ENCODE measurements at places on chromosomes 1 and 21.

GRCh38 chr1:91701472-91701869, 184.5 kb downstream of the TGFBR3 start:
- no peak for DNase-seq

DNA sequence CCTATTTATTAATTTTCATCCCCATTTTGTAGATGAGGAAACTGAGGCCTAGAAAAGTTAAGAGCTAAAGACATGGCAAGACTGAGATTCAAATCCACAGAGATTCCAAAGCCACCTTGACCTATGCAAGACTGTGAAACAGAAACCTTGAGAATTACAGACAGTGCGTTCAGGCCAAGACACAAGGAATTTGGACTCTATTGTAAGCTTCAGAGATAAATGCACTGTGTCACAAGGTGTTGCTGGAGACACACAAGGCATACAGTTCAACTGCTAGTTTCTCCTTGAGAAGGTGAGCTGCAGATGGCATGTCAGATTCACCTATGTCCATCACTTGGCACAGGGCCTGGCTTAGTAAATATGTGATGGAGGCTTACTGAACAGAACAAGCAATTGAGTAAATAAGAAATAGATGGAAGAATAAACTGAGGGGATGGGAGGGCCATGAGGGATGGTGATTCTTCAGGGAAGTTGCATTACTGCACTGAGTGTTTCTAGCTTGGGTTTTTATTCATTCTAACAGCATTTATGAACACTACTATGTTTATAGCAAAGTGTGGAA, 215.0 kb downstream of the DAB1 start:
- DNase-seq, result no peak

DNA sequence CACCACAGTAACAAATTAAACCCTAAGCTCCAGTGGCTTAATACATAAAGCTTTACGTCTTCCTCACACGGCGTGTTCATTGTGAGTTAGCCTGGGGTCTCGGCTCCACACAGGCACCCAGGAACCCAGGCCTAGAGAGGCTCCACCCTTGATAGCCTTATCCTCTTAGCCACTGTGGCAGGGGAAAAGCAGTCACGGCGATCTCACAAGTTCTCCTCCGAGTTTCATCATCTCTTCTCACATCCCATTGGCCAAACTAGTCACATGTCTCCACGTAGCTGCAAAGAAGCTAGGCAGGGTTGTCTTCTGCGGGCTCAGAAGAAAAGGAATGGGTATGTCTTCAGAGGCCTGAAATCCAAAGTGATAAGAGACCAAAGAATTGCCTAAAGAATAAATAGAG, 122.3 kb upstream of the GRIK3 start:
- DNase-seq, result no peak

- DNase-seq, result no peak
These were observed 35.2 kb downstream of the PEX14 start for GRCh38 chr1:10509809-10510509.

- no peak for DNase-seq
These were observed 115.1 kb downstream of the SETD4 start for GRCh38 chr21:35945089-35945671.

DNA sequence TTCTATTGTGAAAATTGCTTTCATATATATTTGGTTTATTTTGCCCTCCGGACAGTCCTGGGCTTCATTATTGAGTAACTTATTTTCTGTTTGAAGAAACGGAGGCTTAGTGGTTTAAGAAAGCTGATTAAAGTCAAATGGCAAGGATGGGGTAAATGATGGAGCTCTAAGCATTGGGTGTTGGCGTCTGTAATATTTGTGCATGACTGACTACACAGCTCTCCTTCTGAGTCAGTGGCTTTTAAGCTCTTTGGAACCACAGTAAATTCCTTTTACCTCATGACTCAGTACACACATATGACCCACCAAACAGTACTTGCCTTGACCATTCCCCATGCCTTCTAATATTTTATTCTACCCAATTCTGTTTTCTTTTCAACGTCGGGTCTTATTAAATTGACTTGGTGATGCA, 21.0 kb downstream of the B3GALT5 start:
- DNase-seq, result no peak

GRCh38 chr1:161251579-161251978, 7.0 kb upstream of the PCP4L1 start:
- DNase-seq, result no peak

DNA sequence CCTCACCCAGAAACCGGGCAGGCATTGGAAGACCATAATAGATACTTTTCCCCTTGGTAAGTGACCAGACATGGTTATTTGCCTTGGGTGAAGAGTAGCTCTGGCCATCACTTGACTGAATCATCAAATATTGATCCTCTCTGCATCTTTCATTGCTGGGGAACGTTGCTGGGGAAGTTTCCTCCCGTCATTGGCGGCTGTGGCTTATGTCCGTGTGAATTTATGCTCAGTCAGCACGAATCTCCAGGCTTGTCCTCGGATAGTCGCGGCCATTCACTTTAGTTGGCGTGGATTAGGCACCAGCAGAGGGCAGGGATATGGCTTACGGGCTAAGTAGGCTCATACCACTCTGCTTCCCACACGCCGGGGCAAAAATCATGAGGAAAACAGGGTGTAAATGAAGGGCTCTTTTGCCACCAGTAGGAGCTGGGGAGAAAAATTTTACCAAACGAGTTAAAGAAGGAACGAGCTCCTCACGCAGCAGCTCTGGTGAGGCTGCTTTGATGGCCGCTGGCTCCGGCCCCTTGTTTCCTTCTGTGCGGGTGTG, 473.4 kb downstream of the CAMTA1 start:
- DNase-seq, result no peak

GRCh38 chr21:33731447-33731846, 89.1 kb downstream of the ITSN1 start:
- DNase-seq, result no peak

DNA sequence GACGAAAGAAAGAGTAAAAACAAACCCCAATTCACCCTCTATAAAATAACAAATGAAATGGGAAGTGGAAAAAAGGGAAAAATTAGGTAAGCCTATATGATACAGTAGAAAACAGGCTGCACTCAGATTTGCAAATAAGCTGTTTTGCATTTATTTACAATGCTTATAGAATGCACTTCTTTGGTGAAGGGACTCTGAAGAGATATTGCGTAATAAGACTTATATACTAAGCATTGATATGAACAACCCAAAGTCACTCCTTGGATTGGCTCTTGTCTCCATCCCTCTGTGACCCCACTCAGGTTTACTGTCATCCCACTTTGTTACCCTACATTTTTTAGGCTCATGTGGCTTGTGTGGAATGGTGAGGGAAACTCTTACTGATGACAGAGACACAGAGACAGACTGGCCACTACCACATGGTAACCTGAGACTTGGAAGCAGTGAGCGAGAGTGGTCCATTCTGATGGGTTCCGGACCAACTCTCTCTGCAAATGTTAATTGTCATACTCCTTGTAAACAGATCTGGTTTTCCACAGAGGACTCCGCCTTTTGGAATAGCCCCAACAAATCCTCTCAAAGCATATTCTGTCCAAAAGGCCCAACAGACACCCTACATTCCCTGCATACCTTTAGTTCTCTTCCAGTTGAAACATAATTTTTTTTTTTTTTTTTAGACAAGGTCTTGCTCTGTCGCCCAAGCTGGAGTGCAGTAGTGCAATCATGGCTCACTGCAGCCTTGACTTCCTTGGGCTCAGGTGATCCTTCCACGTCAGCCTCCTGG, 11.0 kb downstream of the GSTM5 start:
- DNase-seq, result no peak

DNA sequence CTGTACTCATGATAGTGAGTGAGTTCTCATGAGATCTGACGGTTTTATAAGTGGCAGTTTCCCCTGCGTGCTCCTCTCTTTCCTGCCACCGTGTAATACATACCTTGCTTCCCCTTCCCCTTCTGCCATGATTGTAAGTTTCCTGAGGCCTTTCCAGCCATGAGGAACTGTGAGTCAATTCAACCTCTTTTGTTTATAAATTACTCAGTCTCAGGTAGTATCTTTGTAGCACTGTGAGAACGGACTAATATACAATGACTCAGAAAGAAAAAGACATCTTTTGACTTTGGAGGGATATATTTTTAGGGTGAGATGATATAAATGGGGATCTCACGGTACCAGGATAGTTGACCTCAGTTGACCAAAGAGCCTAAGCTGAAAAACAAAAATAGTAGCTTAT, 74.7 kb upstream of the BACH1 start:
- no peak for DNase-seq

DNA sequence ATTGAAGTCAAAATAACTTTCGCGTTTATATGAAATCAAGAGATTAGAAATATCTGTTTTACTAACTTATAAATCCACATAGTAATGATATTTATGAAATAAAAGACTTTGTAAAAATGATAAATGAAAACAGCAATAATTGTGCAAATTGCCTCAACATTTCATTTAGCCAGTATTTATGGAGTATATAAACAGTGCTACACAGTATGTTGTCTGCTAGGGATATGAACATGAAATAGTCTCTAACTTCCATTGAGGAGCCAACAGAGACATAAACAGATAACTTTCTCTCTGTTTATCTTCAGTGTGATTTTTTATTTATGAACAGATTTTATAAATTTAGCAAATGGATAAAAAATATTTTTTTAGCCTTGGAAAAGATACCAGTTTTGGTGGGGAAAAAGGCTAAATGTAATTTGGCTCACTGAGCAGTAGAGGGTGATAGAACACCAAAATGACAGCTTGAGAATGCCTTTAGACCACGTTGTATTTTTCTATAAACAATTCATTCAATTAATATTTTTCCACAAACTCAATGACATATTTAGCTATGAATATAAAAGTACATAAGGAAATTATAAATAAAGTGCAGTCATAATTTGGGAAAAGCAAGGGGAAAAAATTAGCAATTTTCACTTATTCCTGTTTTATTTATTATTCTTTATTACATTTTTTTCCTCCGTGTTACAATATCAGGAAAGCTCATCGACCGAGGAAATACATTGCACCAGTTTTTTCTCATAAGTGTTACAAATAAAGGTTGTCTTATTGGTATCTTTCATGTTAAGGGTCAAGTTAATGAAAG, 47.5 kb upstream of the EEIG2 start:
- peak; percentile 55 for DNase-seq

GRCh38 chr1:183880531-183881243, 75.8 kb downstream of the RGL1 start:
- DNase-seq, result no peak

DNA sequence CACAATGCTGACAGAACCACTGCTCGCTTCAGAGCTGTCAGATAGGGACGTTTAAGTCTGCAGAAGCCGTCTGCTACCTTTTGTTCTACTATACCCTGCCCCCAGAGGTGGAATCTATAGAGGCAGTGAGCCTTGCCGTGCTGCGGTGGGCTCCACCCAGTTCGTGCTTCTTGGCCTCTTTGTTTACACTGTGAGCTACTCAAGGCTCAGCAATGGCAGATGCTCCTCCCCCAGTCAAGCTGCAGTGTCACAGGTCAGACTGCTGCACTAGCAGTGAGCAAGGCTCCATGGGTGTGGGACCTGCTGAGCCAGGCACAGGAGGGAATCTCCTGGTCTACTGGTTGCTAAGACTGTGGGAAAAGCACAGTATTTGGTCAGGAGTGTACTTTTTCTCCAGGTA, 47.1 kb downstream of the LEPR start:
- no peak for DNase-seq

DNA sequence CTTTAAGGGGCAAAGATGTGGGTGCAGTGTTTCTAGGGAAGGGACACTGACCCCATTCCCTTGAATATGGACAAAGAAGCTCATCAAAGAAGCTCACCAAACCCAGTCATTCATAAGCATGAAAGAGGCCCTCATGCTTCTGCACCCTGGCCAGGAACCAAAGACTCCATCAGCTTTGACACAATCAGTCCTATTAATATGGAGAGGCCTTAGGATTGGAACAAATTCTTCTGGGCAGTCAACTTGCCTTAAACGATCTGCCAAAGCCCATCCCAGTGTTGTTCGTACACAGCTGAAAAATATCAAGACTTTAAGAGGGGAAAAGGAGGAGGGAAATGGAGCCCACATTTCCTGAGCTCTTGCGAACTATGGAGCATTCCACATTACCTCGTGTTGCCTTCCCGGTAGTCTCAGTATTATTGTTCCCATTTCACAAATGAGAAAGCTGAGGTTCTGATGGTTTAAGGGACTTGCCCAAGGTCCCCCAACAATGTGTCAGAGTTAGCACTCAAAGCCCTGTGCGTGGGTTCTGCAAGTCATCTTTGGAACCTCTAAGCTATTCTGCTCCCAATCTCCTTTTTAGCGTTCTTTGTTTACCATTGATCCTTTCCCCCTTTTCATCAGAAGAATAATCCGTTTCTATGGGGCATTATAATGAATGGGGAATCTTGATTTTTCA, 161.9 kb downstream of the ZBTB18 start:
- DNase-seq, result no peak

GRCh38 chr21:25550352-25551120, 56.7 kb downstream of the MRPL39 start:
- DNase-seq, result no peak

- DNase-seq, result no peak
These were observed 42.6 kb downstream of the CACNA1S start for GRCh38 chr1:201069636-201070035.

- DNase-seq, result peak; percentile 96
These were observed 9.2 kb upstream of the SFPQ start for GRCh38 chr1:35202048-35202719.

DNA sequence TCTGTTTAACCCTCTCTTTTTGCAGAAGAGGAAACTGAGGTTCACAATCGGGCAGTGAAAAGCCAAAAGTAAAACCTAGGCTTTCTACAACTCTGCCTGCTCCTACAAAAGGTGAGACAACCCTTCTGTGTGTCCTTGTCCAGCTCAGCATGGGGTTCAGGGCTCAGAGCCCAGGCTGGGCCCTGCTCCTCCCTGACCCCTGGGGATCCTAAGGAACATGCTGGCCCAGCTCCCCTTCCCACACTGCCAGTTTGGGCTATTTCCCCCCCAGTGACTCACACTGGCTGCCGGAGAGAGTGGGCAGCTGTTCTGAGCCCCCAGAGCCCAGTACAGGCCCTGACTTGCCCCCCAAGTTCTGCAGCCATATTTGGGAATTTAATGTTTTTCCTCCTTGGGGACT, 8.9 kb downstream of the FAM229A start:
- no peak for DNase-seq

GRCh38 chr21:41213021-41213420, 45.1 kb downstream of the BACE2 start:
- DNase-seq, result no peak

DNA sequence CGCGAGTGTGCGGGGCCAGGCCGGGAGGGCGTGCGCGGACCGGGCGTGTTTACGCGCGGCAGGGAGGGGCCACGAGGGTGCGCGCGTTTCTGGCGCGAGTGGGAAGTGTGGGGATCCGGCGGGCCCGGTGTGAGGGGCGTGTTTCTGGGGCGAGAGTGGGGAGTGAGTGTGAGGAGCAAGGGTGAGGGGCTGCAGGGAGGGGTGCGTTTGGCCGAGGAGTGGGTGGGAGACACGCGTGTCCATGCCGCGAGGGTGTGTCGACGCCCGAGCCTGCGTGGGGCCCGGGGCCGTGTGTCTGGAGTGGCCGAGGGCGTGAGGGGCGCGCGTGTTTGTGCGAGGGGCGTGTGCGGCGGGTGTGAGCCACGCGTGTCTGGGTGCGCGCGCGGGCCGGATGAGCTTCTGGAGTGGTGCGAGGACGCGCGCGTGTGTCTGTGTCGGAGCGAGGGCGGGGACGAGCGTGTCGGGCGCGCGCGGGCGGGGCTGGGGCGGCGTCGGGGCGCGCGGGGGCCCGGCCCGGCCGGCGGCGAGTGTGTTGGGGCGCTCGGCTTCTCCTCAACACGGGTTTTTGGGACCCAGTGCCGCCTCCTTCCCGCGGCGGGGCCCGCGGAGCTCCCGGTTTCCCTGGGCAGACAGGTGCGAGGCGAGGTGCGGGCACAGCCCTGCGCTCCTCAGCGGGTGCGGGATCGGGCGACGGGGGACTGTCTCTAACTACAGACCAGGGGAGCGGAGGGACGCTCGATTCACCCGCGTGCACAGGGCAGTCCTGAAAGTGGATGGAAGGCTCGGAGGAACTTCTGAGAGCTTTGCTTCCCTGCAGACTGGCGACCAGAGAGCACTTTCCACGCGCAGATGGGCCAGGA, 65.8 kb upstream of the VAMP3 start:
- no peak for DNase-seq

Data from Kasumi-1 (cell line).